ENCODE measurements at places on chromosomes 12 and 14. TPM values are rescaled to one million over a fixed set of nuclear protein-coding genes. Genes with fewer than 3 reads are reported as not detected.

DNA sequence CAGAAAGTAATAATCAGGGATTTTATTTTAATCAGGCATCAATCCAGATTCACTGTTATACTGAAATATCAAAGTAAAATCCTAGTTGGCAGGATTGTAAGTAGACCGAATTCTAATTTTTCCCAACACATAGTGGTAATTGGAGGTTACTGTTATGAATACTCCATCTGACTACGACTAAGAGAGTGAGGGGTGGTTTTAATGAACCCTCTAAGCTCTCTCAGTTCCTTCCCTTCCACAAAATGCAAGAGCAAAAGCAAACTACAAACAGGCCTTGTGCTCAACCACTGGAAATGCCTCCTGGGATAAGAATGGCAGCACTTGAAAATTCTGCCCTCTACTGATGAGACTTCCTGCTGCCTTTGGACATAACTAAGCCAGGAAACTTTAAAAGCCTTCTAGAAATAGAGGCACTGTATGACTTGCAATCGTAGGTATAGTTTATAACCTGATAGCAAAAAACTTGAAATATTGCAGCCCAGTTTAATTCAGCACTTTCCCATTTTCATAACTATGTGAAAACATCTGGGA is 184.8 kb downstream of the SLC16A7 start:
- DNase-seq = no peak

GRCh38 chr12:57112492-57113294 is 1.5 kb upstream of the STAT6 start:
- DNase-seq = no peak

DNA sequence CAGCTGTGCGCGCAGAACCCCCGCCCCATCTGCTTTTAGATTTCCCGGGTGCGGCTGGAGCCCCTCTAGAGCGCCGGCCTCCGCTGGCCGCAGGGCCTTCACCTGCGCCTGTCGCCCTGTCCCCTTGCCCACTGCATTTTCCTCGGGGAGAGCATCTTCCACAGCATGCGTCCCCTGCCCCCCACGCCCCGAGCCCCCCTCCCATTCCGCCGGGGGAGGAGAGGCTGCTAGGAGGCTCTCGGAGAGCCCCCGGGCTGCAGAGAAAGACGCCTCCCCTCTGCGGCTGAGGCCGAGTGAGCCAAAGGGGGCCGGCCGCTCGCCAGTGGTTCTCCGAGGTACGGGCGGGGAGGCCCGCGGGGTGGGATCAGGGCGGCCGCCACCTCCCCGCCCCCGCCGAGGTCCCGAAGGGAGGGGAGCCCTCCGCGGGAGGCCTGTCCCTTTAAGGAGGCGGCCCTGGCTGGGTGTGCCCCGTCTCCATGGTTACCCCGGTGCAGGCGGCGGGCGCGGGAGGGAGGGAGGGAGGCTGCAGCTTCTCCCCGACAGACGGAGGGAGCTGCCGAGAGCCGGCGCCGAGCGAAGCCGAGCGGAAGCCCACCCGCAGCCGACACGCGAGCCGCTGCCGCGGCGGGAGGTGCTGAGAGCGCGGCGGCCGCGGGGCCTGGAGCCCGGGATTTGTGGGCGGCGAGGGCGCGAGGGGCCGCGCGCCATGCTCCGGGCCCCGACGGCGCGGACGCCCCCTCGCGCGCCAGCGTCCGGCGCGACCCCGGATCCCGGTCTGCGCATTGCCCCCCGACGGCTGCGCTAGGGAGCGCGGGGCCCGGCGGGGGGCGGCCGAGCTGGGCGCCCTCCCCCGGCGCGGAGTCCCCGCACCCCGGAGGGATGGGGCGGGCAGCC is at the start of gene KCNH3:
KCNH3 (plus strand) TSS at position 521 of the 894 bp plus-strand sequence. CDS start 387 bp downstream, outside the sequence.
- peak; percentile 95 for DNase-seq

- DNase-seq = no peak
These were observed 23.6 kb downstream of the PACS2 start for GRCh38 chr14:105337966-105338741.

DNA sequence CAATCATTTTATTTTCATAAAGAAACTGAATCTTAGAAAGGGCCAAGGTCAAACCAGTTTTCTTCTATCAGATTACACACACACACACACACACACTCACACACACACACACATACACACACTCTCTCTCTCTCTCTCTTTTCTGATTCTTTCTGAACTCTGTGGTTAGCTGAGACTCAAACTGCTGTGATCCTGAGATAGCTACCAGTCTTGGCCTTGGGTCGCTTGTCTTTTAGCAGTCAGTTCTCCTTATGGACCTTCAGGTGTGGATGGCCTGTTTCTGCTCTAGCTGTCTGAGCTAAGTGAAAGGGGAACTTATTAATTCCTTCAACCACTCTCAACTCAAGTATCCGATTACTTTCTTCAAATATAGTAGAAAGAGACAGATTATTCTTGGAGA is 145.1 kb downstream of the GRIP1 start:
- no peak for DNase-seq

Gene KLRK1
- total RNA-seq = 135 TPM

- DNase-seq = no peak
These were observed 106.7 kb upstream of the PPM1H start for GRCh38 chr12:63041601-63042000.

GRCh38 chr14:104794993-104795780 is at the start of gene AKT1:
TSS of gene AKT1 (minus strand) at chr14:104795748. CDS start at chr14:104792643, 3,105 bp downstream.
- peak; percentile 56 for DNase-seq

DNA sequence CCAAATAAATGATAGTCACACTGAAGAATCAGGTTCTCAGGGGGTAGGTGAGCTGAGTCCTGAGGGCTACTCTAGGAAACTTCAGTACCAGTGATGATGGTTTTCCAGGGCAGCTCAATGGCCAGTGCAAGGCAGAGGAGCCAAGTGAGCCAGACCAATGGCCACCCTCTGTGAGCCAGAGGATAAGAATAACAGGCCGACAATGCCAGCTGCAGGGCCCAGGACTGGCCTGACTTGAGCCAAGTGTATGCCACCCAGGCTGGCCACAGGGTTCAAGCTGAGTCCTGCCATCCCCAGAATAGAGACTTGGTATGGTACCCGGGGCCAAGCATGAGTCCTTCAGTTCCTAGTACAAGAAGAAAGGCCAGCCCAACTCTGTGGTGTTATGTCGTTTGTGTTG is 355.5 kb downstream of the DPF3 start:
- no peak for DNase-seq

Gene TAS2R7
- total RNA-seq = not detected

GRCh38 chr12:6768437-6768914 is 2.3 kb downstream of the PTMS start:
- no peak for DNase-seq

DNA sequence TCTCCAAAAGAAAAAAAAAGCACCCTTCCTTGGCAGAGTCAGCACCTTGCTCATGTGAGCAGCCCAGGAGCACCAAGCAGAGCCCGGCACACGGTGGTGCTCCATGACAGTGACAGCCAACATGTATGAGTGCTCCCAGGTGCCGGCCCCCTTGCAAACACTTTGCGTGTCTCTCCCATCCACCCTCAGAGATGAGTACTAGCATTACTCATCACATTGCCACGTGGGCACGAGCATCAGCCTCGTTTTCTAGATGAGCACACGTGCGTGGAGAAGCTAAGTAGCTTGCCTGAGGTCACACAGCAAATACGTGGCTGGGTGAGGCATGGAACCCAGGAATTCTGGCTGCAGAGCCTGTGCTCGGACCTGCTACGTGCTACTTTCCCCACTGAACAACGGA is 177.9 kb upstream of the PRMT8 start:
- no peak for DNase-seq

Gene MYO1H
- total RNA-seq = not detected

- no peak for DNase-seq
These were observed 30.3 kb upstream of the FOXN3 start for GRCh38 chr14:89447182-89447944.

DNA sequence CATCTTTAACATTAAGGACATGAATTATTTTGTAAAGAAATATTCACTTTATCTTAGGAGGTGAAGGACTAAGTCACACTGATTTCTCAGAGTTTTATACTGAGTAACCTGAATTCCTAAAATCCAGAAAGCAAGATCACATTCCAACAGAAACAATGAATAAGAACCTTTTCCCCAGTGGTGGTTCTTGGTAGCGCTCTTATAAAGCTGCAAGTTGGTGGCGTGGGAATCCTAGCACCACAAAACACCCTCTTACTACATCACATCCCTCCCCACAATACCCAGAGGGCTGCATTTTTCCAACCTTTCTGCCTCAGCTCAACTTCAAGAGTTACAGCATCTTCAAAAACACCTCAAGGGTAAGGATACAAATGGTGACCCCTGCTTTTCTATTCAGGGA is 44.0 kb upstream of the SMUG1 start:
- no peak for DNase-seq

- DNase-seq = no peak
These were observed 270.6 kb downstream of the NAV3 start for GRCh38 chr12:78101113-78101876.

DNA sequence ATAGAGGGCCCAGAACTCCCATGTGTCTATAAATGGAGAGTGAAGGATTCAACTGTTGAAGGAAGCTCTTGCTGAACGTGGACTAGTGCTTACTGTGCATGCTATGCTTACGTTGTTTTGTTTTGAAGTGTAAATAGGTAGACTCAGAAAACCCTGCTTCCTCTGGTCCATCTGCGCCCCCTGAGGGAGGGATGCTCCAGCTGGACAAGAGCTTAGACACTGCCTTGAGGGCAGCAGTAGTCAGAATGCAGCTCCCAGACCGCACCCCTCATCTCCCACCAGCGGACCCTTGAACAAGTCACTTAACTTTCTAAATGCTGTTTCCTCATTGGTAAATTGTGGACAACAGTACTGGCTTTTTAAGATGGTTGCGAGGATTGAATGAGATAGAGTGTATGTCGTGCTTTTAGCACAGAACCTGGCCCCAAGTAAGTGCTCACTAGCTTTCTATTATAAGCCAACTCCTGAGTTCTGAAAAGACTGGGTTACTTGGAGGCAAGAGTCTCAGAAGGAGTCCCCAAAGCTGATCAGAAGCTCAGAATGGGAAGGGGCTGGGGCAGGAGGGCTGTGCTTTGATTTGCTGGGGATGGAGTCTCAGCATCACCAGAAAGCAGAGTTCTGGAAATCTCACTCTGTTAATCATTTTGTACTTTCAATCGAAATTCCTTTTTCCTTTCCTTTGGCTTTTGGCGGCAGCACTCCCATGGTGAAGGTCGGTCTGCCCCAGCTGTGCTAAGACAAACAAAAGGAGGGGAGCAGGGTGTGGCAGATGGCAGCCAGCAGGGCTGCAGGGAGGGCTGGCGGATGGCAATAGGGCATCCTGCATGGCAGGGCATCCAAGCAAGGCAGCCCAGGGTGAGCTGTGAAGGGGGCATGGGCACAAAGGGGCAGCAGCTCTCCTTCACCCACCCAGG is 15.6 kb downstream of the AGAP2 start:
- DNase-seq = peak; percentile 38

- DNase-seq = no peak
These were observed 377.1 kb downstream of the SLC16A7 start for GRCh38 chr12:59972905-59973304.

DNA sequence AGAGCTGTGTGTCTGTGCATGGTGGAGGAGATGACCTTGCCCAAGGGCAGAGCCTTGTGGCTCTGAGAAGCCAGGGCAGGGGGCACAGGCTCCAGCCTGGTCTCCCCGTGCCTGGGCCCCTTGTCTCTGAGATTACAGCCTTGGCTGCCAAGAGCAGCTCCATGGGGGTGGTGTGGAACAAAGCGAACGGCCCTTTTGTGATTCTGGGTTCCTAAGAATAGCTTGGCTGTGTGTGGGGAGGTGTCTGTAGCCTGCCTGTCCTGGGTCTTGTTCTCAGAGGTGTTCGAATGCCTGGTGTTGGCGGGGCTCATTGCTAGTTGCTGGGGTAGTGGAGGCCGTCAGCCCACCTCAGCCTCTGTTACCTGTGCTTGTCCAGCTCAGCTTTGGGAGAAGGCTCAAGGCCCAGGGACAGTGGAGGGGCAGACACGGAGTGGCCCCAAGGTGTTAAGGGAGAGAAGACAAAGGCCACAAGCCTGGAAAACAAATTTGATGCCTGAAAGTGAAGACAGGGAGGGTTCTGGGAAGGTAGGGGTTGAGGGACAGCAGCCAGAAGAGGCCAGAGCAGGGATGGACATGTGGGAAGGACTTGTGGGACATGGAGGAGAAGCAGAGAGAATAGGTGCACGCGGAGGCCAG is 7.4 kb upstream of the MYH7 start:
- no peak for DNase-seq

DNA sequence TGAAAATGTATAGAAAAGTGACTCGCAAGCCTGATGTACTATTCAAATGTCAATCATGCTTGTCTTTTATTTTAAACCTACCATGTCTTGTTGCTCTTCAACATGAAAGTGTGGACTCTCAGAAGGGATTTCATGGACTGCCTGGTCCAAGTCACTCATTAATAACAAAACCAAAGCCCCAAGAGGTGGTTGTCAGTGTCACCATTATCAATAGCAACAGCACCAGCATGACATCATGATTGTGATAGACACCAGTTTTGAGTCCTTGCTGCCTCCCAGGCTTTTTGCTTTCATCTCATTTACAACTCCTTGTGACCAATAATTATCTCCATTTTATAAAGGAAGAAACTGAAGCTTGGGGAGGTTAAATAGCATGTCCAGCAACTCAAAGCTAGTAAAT is 112.0 kb upstream of the TMPO start:
- DNase-seq = no peak

Gene IL26
- 0.35 TPM for total RNA-seq

GRCh38 chr14:51993285-51993920 is 4.1 kb downstream of the RTRAF start:
- DNase-seq = no peak

- no peak for DNase-seq
These were observed 31.4 kb downstream of the DCP1B start for GRCh38 chr12:1972856-1973317.

Gene JPH4
- total RNA-seq = not detected

DNA sequence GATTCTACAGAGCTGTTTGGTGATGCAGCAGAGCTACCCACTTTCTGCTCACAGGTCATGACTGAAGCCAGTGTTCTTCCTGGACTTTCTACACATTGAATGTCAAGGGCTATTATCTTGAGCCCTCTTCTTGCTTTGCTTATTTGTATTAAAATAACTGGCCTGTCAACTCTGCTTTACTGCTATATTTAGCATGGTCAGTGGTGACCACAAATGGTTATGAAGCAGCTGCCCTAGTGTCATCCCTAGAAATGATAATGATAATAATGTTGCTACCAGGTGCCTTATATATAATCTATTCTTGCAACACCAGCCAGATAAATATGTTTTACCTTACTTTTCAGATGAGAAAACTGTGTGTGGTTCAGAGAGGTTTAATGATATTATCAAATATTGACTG is 2.6 kb upstream of the LRRC10 start:
- no peak for DNase-seq

GRCh38 chr14:58107947-58108552 is 44.0 kb downstream of the ARMH4 start:
- peak; percentile 46 for DNase-seq

All from activated CD8-positive, alpha-beta memory T cell treated with anti-CD3 and anti-CD28 coated beads, Interleukin-2, amount 10 ng/mL, durations not matched to agents 7 days and 5 days (primary cell).